Fibroblast of skin of left biceps (primary cell): ENCODE measurements at places on chromosomes 1 and 21.
A peak's percentile ranks its signal among the peaks of the same experiment; 100 is the strongest.

- DNase-seq = no peak
These were observed 30.4 kb upstream of the RAB4A start for GRCh38 chr1:229240532-229240931.

DNA sequence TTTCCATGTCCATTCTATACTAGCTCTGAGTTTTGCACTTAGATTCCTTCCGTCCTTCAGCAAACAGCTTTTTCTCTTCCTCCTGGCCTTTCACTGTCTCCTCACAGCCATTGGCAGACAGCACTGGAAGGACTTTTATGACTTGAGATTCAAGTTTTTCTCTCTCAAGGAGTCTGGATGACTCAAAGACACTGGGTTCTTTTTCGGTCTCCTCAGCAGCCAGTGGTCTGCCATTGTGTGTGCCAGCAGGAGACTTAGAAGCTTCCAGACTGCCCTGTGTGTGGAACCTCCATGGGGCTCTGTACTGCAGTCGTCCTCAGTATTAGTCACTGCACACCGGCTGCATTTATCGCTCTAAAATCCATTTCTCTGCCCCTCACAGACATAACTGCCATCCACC, 30.5 kb downstream of the NTNG1 start:
- no peak for DNase-seq

- DNase-seq = no peak
These were observed 15.8 kb downstream of the IVL start for GRCh38 chr1:152924191-152924590.

DNA sequence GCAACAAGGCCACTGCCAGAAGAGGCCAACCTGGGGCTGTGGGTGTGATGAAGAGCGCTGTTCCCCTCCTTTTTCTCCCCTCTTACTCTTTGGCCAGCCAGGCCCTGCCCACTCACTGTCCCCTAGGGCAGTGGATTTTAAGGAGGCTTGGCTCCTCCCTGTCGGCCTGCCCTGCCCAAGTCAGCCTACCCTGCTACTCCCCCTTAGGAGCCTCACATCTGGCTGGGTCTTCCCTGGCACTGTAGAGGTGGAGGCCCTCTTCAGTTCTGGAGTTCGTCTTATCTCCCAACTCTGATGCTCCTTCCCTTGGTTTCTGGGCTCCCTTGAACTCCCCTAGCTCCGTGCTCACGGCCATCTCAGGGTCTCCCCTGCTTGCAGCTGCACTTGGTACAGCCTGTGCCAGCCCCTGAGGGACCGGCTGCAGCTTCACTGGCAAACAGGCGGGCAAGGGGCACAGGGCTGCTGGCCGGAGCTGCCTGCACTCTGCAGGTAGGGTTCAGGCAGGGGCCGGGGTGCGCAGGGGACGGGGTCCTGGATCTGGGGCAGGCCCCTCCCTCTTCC, 4.0 kb downstream of the AMPD2 start:
- no peak for DNase-seq

GRCh38 chr21:34109075-34109474, 35.7 kb downstream of the MRPS6 start:
- DNase-seq = no peak

- no peak for DNase-seq
These were observed 585.8 kb downstream of the ADGRL2 start for GRCh38 chr1:82386365-82387011.

GRCh38 chr1:197200272-197200899, 53.9 kb upstream of the ASPM start:
- peak; percentile 21 for DNase-seq

DNA sequence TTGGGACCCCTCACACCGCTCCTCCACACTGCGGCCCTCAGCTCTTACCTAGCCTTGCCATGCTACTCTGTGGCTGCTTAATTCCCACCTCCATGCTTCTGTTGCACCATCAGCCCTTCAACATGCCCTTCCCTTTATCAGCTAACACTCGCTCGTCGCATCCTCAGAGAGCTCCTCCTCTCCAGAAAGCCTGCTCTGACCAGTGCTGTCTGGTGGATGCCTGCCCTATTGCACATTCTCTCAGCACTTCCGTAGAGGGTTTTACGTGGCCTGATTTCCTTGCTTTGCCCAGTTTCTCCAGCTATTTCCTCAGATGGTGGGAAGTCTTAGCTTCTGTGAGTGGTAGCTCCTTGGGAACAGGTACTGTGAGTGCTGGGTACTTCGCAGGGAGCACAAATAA, 10.3 kb upstream of the LAD1 start:
- no peak for DNase-seq

- no peak for DNase-seq
These were observed 44.8 kb downstream of the ACP6 start for GRCh38 chr1:147625362-147625995.

- DNase-seq = no peak
These were observed 115.2 kb downstream of the TGFBR3 start for GRCh38 chr1:91770667-91771268.

- no peak for DNase-seq
These were observed 3.7 kb downstream of the PEF1 start for GRCh38 chr1:31640964-31641363.

DNA sequence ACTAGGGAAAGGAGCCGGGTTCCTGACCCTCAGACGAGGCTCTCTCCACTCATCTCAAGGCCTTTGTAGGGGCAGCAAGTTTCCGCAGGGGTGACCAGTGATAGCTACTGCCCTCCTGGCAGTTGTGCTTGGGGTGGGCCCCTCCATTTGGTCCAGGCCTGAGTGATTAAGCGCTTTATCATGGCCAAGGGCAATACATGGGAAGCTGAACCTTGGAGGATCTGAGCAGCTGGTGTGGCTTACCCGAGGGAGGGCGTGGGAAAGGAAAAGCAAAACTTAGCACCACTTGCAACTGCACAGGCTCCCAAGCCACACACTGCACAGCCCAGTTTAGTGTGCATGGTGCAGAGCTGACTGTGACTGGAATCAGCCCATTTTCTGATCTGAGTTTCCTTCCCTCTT, 47.8 kb downstream of the GADD45A start:
- DNase-seq = no peak

GRCh38 chr1:67791686-67792085, 41.6 kb downstream of the GNG12 start:
- peak; percentile 82 for DNase-seq

DNA sequence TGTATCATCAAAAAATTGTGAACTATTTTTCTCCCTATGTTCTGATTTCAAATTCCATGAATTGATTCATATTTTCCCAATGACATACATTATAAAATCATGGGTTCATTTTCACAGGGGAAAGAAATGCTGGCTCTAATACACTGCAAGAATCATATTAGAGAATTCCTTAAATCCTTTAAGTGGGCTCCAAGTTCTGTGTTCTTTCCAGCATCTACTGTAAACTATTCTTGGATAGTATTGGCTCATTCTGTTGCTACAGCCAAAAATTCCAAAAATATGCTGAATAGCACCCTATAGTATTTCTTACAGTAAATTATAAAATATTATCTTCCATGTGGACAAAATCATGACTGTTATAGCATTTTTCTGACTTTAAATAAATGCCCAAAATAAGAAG, 19.0 kb upstream of the C1orf105 start:
- DNase-seq = no peak

GRCh38 chr1:54018635-54019034, 649 bp upstream of the LDLRAD1 start:
- DNase-seq = no peak

DNA sequence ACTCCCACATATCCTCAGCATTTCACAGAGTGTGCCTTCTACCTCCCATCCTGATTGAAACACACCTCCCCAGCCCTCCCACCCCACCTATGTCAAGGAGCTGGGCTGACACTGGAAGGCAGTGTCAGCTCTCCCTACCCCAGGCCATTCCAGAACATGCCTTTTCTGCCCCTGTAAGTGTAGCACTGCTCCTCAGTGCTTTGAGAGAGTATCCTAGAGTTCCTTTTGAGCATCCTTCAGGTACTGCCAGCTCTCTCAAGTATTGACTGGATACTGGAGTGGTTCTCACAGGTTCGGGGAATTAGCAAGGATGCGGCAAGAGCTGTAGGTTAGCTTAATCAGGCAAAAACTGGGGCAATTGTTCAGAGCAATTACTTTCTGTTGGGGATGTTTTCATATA, 21.8 kb downstream of the C1orf116 start:
- DNase-seq = no peak

GRCh38 chr1:204426035-204426436, 14.4 kb upstream of the PPP1R15B start:
- no peak for DNase-seq

DNA sequence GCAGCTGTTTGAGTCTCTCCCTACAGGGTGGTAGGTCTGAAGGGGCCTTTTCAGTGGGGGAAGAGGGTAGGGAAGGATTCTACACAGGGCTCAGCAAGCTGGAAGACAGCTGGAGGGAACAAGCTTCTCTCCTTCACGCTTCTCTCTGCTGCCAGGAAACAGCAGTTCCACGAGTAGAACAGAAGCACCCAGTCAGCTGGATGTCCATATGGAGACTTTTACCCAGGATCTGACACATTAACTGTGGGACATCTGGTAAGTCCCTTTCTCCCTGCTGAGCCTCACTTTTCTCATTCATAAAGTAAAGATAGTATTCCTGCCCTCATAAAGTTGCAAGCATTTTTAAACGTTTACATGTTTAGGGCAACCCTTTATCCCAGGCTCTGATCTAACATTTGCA, 280.3 kb downstream of the OMA1 start:
- DNase-seq = no peak

DNA sequence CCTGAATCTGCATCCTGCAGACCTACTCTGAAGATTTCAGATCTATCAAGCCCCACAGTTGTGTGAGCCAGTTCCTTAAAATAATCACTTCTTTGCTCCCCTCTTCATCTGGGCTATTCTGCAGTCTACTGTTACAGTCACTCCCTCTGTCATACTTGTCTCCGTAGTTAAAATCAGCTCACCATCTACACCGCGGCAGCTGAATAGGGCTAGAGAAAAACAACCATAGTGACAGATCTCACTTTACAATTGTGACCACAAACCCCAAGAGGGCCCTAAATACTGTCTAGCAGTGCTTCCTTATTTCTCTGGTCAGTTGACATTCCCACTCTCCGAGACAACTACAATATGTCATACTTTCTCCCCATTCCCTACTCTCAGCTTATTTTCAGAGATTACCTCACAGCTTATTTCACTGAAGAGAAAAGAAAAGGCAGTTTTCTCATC, 12.9 kb downstream of the DESI2 start:
- no peak for DNase-seq

DNA sequence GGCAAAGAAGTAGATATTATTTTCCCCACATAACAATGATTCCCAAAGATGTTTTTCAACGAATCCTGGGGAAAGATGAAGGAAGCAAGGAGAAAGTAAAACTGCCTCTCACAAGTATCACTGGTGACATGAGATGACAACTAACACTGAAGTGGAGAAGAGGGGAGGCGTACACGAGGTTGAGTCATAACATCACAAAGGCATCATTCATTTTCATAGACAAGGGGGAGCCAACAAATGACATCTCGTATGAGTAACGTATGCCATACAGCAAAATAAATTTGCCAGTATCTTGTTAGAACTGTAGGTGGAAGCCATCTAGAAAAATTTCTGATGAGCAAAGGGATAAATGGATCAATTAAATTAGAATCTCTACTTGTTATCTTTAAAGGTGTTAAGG, 56.6 kb downstream of the ATP1B1 start:
- DNase-seq = no peak

GRCh38 chr1:218380125-218380977, 35.2 kb downstream of the TGFB2 start:
- DNase-seq = peak; percentile 81

- DNase-seq = no peak
These were observed 51.8 kb upstream of the PGD start for GRCh38 chr1:10347109-10347508.

- peak; percentile 78 for DNase-seq
These were observed 43.8 kb downstream of the SLC44A3 start for GRCh38 chr1:94863919-94864318.

GRCh38 chr1:78045926-78046778, at the start of gene GIPC2:
Gene GIPC2 (plus strand): TSS chr1:78045966. CDS start chr1:78046095, 129 bp downstream.
- no peak for DNase-seq

DNA sequence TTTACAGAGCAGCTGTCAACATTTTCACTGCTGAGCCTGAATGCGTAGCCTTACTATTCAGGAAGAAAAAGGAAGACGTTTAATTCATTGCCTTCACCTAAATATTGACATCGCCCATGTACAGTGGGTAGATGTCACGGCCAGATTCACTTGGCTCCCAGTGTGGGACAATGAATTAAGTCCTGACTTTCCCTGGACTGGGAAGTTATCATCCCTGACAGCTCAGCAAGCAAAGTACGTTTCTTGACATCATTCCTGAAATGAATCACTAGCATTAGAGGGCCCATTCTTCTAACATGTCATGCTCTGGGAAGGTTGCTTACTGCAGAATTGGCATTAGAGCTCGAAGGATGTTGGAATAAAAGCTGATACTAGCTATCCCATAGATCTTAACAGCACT, 37.8 kb downstream of the LRRC53 start:
- DNase-seq = no peak

- no peak for DNase-seq
These were observed 4.1 kb downstream of the RNF223 start for GRCh38 chr1:1069711-1070676.

- no peak for DNase-seq
These were observed 9.5 kb downstream of the ETNK2 start for GRCh38 chr1:204142032-204142974.

GRCh38 chr1:116435806-116436610, 63.0 kb downstream of the ATP1A1 start:
- DNase-seq = no peak

DNA sequence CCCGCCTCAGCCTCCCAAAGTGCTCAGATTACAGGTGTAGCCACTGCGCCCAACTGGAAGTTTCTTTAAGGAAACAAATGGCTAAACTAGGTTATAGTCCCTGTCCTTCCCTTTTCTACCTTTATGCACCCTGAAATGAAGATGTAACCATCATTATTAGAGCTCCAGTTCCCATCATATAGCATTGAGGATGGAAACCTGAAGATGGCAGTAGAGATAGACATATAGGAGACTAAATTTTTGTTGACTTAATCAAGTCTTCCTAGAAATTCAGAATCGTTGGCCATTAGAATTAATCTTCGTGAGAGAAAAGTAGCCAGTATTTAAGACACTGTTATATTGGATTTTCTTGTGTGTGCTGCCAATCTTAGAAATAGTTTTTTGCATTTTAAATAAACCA, 1016.3 kb upstream of the NCAM2 start:
- DNase-seq = no peak

GRCh38 chr1:20413136-20413775, 72.8 kb downstream of the CAMK2N1 start:
- no peak for DNase-seq

GRCh38 chr21:24935991-24936390, 671.3 kb downstream of the MRPL39 start:
- no peak for DNase-seq

DNA sequence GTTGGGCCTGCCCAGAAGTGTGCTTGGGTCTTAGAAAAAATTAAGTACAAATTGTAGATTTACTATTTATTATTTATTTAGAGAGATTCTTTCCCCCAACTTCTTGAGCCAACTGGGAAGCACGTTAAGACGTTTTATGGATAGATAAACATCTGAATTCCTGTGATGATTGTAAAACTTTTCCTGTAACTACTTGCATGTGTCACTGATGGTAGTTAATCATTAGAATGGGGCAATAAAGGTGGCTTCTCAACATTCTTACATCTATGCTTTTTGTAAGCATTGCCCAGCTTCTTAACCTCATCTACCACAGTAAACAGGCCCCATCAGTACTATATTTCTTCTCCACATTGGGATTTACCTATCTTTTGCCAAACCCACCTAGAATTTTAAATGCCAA, 559.8 kb downstream of the LMO4 start:
- DNase-seq = no peak
